ENCODE measurements at places on chromosomes 6 and 20.

DNA sequence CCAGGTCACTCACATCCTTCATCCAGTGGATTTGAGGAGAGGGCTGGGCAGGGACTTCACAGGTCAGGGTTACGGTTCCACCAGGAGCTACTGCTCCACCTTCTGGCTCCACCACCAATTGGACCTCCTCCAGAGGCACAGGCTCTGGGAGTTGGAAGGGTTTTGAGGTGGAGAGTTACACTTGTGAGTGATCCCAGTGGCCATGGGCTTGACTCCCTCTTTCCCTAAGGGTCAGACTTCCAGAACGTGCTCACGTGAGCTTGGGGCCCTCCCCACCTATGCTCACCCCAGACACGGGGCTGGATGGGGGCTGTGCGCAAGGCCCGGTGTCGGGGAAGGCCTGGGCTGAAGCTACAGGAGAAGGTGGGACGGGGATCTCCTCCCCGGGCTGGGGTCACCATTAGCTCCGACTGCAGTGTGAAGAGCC is 1.5 kb downstream of the AGER start:
- no peak for DNase-seq

GRCh38 chr6:129608886-129609537 is 101.0 kb downstream of the ARHGAP18 start:
- DNase-seq, result no peak

DNA sequence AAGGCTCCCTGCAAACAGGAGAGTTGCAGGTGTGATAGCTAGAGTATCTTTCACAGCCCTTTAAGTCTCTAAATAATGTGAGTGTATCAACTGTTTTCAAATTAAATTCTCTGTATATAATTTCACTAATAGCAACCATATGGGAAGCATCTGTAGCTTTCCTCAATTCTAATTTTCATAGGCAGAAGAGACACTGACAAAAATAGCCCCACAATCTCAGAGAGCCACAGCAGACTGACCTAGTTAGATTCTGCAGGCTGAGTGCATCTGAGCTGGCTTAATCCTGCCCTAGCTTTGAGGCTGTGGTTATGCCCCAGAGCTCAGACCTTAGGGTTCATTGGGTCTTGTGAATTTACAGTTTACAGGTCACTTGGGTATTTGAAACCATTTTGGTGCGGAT is 63.9 kb downstream of the MAP7 start:
- no peak for DNase-seq

GRCh38 chr20:50504231-50504823 is 5.9 kb upstream of the PTPN1 start:
- no peak for DNase-seq

DNA sequence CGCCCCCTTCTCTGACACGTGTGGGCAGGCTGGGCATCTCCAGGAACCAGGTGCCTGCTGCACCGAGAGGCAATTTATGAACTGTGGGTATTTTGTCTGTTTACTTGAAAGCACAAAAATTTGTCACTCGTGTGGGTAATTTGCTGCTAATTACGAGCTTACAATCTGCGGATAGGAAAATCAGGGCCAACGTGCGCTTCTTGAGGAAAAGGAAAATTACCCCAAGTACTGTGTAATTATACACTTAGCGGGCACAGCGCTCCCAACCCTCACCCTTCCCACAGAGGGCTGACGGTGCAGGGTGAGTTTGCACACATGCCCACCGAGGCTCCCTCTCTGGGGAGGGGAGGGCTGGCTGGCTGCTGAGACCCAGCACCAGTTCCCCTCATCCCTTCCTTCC is 25.3 kb upstream of the MDGA1 start:
- DNase-seq, result no peak

DNA sequence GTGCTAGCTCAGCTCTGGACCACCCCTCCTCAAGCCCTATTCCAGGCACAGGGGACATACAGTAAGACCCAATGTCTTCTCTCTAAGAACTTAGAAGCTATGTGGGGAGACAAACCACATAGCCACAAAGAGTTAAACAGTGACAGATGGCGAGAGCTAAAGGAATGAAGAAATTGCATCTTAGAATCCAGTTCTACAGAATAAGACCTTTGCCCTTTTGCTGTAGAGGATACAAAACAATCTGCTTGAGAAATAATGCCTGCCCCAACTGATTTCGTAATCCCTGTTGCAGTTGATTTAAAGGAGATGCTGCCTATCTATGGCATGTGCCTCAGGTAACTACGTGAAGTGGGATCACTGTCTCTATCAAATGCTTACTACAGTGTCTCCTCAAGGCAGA is 31.2 kb downstream of the TNFRSF21 start:
- no peak for DNase-seq

GRCh38 chr6:21201637-21202350 is 391.8 kb upstream of the SOX4 start:
- no peak for DNase-seq

- no peak for DNase-seq
These were observed 43.4 kb downstream of the LYRM4 start for GRCh38 chr6:5217356-5217755.

GRCh38 chr6:167094436-167094819 is 28.5 kb upstream of the CCR6 start:
- no peak for DNase-seq

DNA sequence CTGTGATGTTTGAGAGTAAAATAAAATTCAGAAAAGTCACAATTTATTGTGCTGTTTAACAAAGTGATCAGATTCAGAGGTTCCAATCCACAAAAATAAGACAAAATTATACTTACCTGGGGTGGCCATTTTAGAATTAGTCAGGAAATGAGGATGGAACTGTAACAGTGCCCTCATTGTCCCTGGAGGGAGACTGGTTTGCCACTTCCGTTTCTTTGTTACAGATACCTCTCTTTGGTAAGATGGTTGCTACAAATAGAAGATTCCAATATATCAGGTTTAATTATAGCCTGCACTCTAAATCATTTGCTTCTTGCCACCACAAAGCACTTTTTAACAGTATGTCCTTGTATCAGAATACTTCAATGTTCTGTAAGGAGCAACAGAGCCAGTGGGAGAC is 95.6 kb downstream of the CTNNBL1 start:
- no peak for DNase-seq

GRCh38 chr6:37709250-37709931 is 11.7 kb upstream of the MDGA1 start:
- no peak for DNase-seq

- no peak for DNase-seq
These were observed 1075.0 kb upstream of the ADGRB3 start for GRCh38 chr6:67560068-67560467.

GRCh38 chr20:63212792-63213191 is 3.1 kb downstream of the YTHDF1 start:
- DNase-seq, result no peak

DNA sequence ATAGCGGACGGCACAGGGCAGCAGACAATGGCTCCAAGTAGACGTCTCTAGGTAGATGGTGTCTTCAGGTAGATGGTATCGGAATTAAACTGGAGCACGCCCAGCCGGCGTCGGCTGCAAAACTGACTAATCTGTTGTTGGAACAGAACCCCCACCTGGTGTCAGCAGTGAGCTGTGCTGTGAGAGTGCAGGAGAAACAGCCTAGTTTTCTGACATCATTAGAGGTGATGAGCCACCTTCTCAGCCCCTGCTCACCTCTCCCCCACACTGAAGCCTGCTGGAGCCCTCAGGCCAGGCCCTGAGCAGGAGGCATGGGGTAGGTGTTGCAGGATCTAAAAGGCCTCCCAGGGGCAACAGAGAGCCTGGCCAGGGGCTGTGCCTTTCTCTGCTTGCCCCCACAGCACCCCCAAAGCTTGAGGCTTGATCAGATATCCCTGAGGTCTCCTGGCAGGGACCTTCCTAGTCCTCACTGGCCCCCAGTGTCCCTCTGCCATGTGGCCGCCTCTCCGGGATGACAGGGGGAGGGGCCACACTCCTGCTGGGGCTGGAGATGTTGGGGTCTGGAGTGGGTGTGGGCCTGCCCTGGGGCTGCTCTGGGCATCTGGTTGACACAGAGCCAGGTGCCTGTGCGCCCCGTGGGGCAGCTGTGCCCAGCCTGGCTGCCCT is 6.9 kb upstream of the HELZ2 start:
- peak; percentile 58 for DNase-seq

GRCh38 chr6:118186672-118187567 is 279.9 kb downstream of the SLC35F1 start:
- no peak for DNase-seq

DNA sequence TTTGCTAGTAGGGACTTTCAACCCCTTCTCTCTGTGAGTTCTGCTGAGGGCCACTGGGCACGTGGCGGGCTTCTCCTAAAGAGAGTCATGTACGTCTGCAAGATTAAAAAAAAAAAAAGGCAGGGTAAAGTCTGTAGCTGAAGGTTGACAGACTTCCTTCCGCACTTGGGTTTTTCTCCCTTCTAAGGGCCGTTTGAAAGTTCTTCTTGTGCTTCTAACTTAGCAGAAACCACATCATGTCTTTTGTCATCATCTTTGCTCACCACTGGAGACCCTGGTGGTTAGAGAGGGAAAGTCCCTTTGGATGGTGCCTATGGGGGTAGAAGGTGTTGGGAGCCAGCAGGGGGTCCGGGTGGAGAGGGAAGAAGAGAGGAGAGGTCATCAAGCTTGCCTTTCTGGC is 31.4 kb downstream of the PRDM1 start:
- peak; percentile 47 for DNase-seq

DNA sequence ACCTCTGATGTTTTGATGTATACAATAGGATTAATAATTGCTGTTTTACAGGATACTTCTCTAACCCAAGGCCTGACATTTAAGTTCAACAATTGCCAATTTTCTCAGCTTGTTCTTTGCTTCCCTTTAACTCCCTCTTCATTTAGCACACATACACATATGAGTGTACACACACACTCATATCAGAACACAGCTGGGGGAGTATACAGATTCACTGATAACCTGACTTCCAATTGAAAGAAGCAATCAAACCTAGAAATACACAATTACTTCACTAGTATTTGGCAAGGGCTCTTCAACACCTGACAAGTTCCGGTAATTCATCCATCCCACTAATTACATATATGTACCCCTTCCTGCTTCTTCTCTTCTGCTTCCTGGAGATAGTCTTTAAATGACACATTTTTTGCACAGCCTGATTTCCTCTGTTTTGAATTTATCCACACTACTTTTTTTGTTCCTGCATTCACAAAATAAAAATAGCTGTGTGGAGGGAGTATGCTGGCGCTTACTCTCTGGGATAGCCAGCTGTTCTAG is 11.2 kb downstream of the UST start:
- no peak for DNase-seq

DNA sequence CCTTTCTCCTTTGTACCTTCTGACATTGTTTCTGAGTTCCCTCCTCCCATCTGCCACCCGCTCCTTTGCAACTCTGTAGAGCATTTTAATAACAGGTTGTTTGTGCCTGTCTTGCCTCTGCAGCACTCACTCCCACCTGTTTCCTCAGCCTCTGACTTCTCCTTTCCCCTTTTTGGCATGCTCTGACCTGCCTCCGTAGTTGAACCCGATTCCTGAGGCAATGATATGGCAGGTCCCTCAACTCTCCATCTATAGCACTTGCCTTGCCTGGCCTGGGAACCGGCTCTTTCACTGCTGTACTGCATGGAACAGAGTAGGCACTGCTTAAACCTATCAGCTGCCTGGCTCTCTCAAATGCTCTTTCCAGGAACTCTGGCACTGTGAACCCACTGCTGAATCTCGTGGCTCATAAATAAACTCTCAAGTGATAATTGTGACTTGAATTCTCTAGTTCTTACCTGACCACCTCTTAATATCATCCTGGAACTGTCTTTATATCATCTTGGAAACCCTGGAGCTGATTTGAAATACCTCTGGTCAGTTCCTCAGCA is 50.3 kb downstream of the UTRN start:
- DNase-seq, result no peak

- DNase-seq, result no peak
These were observed 75.9 kb downstream of the PLCG1 start for GRCh38 chr20:41213150-41213820.

DNA sequence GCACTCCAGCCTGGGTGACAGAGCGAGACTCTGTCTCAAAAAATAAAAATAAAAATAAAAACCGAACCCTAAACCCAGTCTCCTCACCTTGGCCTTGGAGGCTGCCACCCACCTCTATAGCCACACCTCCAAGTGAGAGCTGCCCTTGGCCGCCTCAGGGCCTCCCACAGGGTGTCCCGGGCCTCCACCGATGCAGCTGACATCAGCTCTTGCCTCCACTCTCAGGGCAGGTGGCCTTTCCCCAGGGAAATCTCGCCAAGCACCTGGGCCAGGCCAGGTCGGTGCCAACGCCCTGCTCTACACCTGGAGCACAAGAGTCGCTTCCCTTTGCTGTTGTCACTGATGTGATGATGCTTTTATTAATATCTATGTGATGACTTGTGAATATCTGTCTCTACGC is 8.9 kb upstream of the MYL9 start:
- DNase-seq, result no peak

DNA sequence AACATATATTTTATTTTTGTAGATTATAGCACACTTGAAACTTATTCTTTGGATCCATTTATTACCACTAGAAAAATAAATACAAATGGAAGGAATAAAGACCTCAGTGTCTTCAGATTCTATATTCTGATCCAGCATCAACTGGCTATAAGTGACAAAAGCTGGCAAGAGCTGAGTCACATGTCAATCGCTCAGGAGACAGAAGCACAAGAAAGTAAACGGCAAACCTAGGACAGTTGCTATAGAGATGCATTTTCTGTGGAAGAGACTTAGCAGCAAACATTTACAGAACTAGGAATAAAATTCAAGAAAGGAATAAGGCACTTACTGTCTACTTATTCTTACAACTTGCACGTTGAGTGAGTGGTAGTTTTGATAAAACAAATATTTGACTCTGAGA is 230.4 kb downstream of the CLVS2 start:
- no peak for DNase-seq

GRCh38 chr20:38073307-38074071 is 39.9 kb downstream of the RPRD1B start:
- no peak for DNase-seq

DNA sequence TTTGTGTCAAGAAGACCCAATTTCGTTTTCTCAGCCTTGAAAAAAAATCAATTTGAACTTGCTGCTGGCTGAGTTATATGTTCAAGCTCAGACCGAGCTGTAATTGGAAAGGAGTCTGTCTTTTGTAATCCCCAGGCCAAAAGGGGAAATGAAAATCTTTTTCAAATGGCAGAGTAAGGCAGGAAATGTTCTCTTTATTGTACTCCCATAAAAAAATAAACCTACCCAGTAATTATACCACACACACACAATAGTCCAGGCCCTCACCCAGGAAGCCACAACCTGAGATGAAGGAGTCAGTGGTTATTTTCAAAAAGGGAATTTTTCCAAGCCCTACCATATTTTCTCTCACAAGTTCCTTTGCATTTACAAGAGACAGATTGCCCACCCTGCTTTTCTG is 45.3 kb downstream of the CLIC5 start:
- DNase-seq, result no peak

- no peak for DNase-seq
These were observed 4.9 kb downstream of the SSTR4 start for GRCh38 chr20:23039885-23040508.

- peak; percentile 17 for DNase-seq
These were observed 539 bp downstream of the TMEM200A start for GRCh38 chr6:130366107-130367005.

DNA sequence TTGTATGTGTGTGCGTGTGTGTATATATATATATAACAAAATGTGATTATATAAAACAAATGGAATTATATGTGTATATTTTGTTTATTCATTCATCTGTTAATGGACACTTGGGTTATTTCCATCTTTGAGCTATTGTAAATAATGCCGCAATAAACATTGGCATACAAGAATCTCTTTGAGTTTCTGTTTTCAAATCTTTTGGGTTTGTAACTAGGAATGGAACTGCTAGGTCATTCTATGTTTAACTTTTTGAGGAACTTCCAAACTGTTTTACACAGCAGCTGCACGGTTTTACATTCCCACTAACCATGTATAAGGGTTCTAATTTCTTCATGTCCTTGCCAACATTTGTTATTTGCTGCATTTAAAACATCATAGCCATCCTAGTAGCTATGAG is 39.9 kb upstream of the TGM2 start:
- no peak for DNase-seq
